ENCODE measurements at places on chromosomes 3 and 15. TPM values are rescaled to one million over a fixed set of nuclear protein-coding genes. Genes with fewer than 3 reads are reported as not detected.

GRCh38 chr3:172410702-172411477 is 37.4 kb downstream of the GHSR start:
- DNase-seq = no peak

DNA sequence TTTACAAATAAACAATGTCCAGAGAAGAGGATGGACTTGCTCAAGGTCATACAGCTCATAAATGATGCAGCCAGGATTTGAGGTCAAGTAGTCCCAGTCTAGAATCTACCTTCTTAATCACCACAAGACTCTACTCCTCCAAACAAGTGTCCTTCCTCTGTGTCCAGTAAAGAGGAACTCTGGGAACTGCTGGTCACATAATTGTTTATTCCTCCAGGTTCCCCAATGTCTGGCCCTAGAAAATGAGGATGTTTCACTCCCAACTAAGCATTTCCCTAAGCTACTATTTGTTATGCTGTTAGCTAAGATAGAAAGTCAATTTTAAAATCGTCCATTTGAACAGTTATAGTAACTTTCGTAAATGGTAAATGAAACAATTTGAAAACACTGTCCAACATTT is 192.4 kb downstream of the FHIT start:
- no peak for DNase-seq

DNA sequence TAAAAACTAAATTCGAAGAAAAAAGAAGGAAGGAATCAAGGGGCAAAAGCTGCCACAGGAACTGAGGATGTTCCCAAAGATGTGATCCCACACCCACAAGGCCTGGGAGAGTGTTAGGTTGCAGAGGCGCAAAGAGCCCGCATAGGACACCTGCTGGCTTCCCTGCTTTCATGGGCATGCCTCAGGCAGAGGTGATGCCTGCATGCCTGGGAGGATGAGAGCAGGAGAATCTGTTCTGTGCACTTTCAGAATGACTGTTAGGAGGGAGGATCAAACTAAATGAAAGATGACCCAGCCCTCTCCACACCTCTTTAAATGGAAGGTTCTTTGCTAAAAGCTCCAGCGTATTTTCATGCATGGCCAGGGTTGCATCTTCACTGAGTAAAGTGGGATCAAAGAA is 162.4 kb downstream of the PLCL2 start:
- DNase-seq = no peak

DNA sequence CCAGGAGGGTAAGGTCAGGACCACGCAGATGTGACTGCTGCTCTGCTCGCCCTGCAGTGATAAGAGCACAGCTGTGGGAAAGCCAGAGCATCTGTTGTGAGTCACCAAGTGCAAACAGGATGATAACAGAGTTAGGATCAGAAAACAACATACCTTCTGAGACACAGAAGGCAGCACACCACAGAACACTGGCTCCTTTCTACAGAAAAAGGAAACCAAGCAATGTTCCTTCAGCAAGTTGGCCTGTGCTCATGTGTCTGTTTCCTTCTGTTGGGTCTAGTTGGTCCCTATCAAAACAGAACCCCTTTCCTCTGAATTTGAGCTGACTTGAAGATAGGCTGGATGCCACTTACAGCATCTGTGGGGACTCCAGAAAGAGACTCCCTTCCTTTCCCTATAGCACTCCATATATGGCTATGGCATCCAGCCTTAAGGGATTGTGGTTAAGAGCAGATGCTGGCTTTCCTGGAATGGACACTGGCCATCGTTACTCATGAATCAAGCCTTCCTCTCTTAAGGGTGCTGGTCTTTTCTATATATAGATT is 440.7 kb upstream of the THBS1 start:
- no peak for DNase-seq

- no peak for DNase-seq
These were observed 11.3 kb upstream of the C3orf52 start for GRCh38 chr3:112074616-112075497.

The DTX3L gene
- total RNA-seq = 18.2 TPM
